ENCODE measurements at places on chromosomes 12 and 14. TPM values are rescaled to one million over a fixed set of nuclear protein-coding genes. Genes with fewer than 3 reads are reported as not detected.

Gene COPZ1
- 124 TPM for total RNA-seq

Gene AQP6
- total RNA-seq: not detected

DNA sequence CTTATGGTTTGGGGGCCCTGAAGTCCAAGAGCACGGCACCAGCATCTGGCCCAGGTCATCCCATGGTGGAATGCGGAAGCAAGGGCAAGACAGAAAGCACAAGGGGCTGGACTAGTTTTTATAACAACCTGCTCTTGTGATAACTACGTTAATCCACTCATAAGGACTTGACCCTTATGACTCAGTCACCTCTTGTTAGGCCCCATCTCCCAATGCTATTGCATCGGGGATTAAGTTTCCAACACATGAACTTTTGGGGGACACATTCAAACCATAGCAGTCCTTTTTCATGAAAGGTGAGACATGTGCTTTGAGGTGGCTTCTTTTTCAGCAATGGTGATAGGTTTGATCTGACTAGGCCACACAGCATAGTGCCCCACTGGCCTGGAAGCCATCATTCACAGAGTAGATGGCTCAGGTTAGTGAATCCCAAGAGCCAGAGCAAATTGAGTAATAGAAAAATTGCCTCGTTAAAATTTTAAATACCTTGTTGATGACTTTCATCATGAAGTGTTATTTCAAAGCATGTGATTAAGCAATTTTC, 12.1 kb downstream of the FRMD6 start:
- H3K36me3 ChIP-seq: no peaks in the 10 kb centered on the region
- H3K27me3 ChIP-seq: peaks cover 5% of the 10 kb centered on the region
- no peak overlapping the region for H3K27ac ChIP-seq

DNA sequence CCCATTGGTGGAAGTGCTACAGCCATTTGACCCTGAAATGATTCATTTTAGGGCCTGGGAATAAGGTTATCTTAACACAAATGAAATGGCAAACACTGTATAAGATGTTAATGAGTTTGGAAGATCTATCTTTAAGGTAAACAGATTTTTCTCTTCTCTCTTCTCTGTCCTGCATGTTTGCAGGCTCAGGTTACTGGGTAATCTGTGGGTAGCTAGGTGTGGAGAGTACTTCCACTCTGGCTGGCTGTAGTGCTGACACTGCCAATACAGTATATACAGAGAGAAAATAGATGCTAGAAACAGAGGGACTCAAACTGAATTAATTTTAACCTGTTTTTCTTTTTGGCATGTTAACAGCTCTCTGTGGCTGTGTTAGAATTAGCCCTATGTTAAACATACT, 84.6 kb downstream of the SLC38A6 start:
- H3K4me3 ChIP-seq: no peak overlapping the region
- H3K27ac ChIP-seq: no peak overlapping the region
- no peaks in the 10 kb centered on the region for H3K27me3 ChIP-seq
- no peaks in the 10 kb centered on the region for H3K4me1 ChIP-seq

- H3K27me3 ChIP-seq: no peaks in the 10 kb centered on the region
- no peak overlapping the region for H3K4me3 ChIP-seq
- H3K27ac ChIP-seq: no peak overlapping the region
Measured at GRCh38 chr12:106452309-106452708, 94.8 kb downstream of the POLR3B start.

DNA sequence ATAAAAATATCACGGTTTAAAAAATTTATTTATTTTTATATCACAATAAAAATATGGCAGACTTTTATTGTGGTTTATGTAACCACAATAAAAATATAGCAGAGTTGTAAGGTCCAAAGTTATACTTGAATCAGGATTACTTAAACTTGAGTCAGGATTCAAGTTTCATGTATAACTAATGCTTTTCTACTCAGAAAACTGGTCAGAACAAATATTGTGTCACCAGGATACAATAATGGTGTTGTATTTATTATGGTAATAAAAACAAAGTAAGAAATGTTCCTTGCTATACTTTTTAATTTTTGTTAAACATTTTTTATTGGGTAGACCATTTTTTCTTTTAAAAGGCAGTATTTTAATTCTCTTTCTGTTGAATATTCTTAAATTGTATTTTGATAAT, 29.2 kb upstream of the EPS8 start:
- peaks cover 6% of the 10 kb centered on the region for H3K27me3 ChIP-seq
- H3K27ac ChIP-seq: no peak overlapping the region
- H3K36me3 ChIP-seq: no peaks in the 10 kb centered on the region
- H3K4me1 ChIP-seq: peaks cover 2% of the 10 kb centered on the region
- no peak overlapping the region for H3K4me3 ChIP-seq
- DNase-seq: no peak

GRCh38 chr14:41299924-41300323, 306.8 kb upstream of the LRFN5 start:
- H3K4me3 ChIP-seq: no peak overlapping the region
- DNase-seq: no peak
- no peaks in the 10 kb centered on the region for H3K4me1 ChIP-seq
- no peaks in the 10 kb centered on the region for H3K27me3 ChIP-seq
- H3K36me3 ChIP-seq: no peaks in the 10 kb centered on the region

GRCh38 chr12:57541001-57541400, 6.0 kb downstream of the DCTN2 start:
- H3K36me3 ChIP-seq: peaks cover 27% of the 10 kb centered on the region
- H3K4me1 ChIP-seq: peaks cover 28% of the 10 kb centered on the region
- no peak overlapping the region for H3K27ac ChIP-seq
- no peak overlapping the region for H3K4me3 ChIP-seq

Data from activated CD4-positive, alpha-beta T cell treated with anti-CD3 and anti-CD28 coated beads, Interleukin-2, amount 10 ng/mL, durations not matched to agents 7 days and 5 days (primary cell).